ENCODE measurements at places on chromosomes 5 and 9.

DNA sequence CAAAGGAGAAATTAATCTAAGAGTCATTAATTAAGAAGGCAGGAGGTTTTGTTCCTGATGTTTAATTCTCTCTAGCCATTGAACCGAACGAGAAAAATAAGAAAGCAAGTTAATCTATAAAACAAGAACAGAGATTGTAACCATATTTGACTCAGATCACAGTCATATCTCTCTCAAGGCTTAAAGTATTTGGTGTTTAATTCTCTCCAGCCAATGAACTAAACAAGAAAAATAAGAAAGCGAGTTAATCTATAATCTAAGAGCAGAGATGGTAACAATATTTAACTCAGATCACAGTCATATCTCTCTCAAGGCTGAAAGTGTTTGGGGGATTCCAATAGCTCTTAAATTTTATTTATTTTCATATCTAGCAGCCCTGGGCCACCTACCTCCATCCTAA, 74.4 kb upstream of the SHISAL2B start:
- DNase-seq: no peak

- DNase-seq: no peak
These were observed 48.2 kb upstream of the SARDH start for GRCh38 chr9:133786371-133786753.

DNA sequence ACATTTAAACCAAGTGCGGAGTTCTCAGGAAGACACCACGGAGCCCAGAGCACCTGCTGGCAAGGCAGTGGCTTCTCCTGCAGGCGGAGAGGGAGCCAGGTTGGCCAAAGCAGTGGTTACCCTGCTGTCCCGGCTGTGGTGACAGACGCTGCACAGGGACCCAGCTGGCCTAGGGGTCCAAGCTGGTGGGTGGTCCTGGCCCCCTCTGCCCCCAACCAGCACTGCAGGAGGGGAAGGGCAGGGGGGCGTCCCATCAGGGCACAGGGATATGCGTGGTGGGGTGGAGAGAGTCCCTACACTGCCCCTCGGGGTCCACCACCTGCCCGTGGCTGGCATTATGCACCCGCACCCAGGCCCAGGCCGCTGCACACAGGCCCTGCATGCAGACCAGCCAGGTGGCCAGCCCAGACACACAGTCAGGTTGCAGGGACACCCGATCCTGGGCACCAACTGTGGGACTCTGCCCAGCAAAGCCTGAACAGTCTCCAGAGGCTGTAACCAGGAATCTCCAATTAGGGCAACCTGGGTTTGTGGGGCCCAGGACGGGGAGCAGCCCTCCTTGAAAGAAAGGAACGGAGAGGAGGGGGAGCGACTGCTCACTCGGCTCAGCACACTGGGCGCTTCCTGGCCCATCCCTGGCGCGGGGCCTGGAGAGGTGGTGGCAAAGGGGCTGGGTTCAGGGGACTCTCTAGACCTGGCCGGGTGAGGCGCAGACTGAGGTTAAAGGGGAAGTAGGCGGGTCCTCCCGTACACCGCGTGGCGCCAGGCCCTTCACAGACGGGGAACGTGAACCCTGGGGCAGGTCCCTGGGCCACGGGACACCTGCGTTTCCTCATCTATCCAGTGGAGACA, 46.3 kb downstream of the NACC2 start:
- no peak for DNase-seq

GRCh38 chr5:40397091-40397490, 282.6 kb upstream of the PTGER4 start:
- DNase-seq: no peak

DNA sequence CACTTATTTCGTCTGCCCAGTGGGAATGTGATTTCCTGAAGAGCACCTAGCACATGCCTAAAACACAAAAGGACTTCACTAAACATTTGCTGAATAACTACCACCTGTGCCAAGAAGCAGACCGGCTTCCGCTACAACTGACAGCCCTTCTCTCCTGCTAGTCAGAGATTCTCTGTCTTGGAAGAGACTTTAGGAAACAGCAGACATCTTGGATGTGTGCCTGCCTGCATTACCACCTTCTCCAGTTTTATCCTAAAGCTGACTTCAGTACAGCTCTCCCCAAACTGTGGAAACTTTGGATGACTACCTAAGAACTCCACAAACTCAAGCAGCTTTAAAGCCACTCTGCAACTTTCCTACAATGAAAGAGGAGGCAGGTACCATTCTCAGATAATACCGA, 116.5 kb upstream of the MAN2A1 start:
- no peak for DNase-seq

GRCh38 chr5:53355316-53355715, 125.1 kb upstream of the FST start:
- no peak for DNase-seq

- peak; percentile 71 for DNase-seq
These were observed at the start of gene PRR7 for GRCh38 chr5:177446200-177447065. TSS of gene PRR7 (plus strand) at chr5:177446814. CDS start at chr5:177455068, 8,254 bp downstream.

GRCh38 chr9:119224431-119224830, 144.8 kb downstream of the BRINP1 start:
- DNase-seq: no peak

GRCh38 chr9:98837516-98837915, 30.0 kb downstream of the GALNT12 start:
- DNase-seq: no peak

DNA sequence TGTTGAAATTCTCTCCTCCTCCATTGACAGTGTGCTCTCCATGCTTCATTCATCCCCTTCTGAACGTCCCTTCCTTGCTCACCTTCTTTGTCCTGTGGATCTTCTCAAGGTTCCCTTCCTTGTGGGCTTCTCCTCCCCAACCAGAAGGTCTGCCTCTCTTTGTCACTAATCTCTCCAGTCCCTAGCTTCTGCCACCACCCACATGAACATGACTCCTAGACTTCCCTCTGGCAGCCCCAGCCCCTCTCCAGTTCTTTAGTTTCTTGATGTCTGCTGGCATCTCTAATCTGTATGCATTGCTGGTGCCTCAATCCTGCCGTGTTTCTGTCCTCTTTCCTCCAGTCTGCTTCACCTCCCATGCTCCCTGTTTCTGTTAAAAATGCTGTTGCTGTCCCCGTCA, 79.3 kb downstream of the ARHGAP26 start:
- no peak for DNase-seq

GRCh38 chr9:105503881-105504280, 54.0 kb upstream of the FKTN start:
- DNase-seq: no peak

DNA sequence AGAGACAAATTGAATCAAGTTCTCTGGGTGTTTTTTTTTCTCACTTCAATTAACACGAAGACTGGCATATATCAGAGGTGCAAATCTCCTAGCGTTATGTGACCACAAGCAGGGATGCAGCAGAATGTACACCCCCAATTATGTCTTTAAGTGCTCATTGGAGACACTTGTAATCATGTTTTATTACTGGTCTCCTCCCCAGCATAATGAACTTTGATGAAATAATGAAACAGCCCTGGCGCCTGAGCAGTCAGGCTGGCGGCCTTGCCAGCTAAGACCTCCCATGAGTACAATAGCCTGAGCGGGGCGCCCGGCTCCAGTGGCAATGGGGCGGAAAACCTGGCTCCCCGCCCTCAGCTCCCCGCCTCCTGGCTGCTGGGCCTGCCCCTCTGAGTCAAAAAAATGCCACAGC, 209.4 kb upstream of the MSX2 start:
- DNase-seq: no peak

DNA sequence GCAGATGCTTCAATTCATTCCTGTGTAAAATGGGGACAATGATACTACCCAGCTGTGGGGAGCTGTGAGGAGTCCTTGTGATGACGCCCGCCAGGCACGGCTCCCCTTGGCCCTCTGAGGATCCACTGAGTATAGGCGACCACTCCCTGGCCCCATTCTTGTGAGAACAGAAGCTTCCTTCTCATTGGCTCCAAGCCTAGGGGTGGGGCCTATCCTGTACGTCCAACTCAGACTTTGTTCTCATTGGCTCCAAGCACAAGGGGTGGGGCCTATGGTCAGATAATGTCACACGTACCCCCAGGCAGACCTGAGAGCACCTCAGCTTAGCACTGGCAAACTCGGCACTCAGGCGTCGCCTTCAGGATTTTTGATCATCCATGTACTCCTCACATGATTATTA, 232.9 kb upstream of the MVB12B start:
- DNase-seq: no peak

GRCh38 chr9:79621916-79622575, 50.3 kb downstream of the TLE4 start:
- DNase-seq: no peak

GRCh38 chr9:120909904-120910303, 16.7 kb downstream of the TRAF1 start:
- DNase-seq: peak; percentile 62

GRCh38 chr5:54295651-54296276, 14.6 kb downstream of the ARL15 start:
- DNase-seq: no peak

GRCh38 chr5:74953937-74954720, 87.9 kb upstream of the FAM169A start:
- DNase-seq: no peak

GRCh38 chr5:132335402-132335801, 34.1 kb upstream of the SLC22A5 start:
- no peak for DNase-seq

- DNase-seq: no peak
These were observed 46.8 kb upstream of the NOTCH1 start for GRCh38 chr9:136592666-136593065.

GRCh38 chr5:103108086-103108485, 11.9 kb downstream of the GIN1 start:
- DNase-seq: no peak

- DNase-seq: no peak
These were observed 41.3 kb downstream of the ZNF474 start for GRCh38 chr5:122170620-122171019.

- no peak for DNase-seq
These were observed 34.1 kb upstream of the PLPP1 start for GRCh38 chr5:55568654-55569512.

DNA sequence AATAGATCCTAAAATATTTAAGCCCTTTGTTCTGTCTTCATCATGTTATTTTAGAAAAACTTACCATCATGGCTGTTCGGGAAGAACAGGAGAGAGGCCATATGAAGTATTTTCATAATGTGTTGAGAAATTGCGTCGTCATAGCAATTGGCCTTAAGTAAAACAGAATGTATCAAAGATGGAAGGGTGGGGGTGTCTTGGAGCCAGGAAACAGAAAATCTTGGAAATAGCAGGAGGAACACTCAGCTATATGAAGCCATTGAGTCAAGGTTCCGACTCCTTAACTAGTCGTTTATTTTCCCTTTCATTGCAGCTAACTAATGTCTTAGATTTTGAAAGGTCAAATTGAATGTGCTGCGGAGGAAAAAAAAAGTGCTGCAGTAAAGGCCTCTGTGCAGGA, 1.3 kb downstream of the SPTAN1 start:
- no peak for DNase-seq

GRCh38 chr9:124869466-124869985, 7.6 kb downstream of the ARPC5L start:
- DNase-seq: no peak

DNA sequence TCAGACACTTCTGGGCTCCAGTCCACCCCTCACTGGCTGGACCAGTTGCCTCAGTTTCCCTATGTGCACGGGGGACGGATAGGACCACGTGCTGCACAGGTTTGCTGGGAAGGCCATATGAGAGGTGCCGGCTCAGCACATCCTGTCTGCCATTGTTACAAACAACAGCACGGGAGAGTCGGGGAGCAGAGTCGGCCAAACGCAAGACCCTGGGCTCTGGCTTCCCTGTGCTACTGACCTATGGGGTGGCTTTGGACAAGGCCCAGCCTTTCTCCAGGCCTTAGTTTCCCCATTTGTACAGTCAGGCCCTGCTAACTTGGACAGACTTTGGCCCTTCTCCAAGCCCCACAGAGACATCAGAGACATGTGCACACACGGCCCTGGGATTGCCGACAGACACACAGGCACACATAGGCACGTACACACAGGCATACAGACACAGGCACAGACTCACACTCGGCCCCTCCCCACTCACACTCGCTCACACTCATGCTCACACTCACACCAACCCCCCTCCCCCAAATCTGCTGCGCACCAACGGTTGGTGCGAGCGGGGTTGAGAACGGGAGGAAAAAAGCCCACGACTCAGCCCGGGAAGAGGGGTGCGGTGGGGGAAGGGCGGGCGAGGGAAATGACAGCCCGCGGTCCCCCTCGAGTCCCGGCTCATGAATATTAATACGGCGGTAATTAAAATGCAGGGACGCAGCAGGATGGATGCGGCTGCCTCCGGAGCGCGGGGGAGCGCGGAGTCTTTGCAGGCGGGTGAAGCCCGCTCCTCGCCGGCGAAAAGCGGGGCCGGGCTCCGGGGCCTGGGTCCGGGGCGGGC, 133.0 kb downstream of the C9orf50 start:
- DNase-seq: peak; percentile 48

DNA sequence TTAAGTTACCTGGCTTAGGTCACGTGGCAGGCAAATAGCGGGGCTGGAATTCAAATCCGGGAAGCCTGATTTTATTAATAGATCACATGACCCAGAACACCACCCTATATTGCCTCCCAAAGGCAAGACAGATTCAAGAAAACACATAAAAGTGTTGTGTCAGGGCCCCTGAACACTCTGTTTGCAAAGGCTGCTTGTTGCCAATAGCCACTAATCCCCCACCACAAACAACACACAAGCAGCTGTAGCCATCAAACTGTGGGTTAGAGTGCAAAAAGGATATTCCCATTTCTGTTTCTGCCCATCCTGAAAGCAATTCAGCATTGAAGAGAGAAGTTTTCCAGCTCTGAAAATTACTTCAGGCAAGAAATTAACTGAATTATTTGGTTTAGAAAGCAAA, 358.9 kb upstream of the RFX3 start:
- no peak for DNase-seq

- no peak for DNase-seq
These were observed 564.7 kb downstream of the PDE4D start for GRCh38 chr5:59328709-59329296.

DNA sequence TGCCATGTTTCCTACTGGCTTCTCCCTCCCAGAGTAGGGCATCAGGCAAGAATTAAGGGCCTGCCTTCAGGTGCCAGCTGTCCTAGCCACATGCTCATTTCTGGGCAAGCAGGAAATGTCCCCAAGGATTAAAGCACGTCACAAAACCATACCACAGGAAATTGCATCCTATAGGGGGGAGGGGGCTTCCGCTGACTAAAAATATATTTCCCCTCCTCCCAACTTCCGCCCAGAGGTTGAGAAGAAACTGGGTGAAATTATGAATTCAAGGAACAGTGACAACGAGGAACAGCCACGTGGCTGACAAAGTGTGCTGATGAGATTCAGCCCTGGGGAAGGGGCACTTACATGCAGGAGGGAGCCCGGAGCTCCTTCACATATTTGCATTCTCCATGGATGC, 4.1 kb downstream of the HBEGF start:
- peak; percentile 26 for DNase-seq

- DNase-seq: no peak
These were observed 189.2 kb upstream of the NR3C1 start for GRCh38 chr5:143592648-143593047.

GRCh38 chr5:150611026-150611425, 29.4 kb upstream of the SYNPO start:
- DNase-seq: no peak

- no peak for DNase-seq
These were observed 255.2 kb downstream of the PDZD2 start for GRCh38 chr5:31894141-31894540.

- no peak for DNase-seq
These were observed 46.2 kb downstream of the NTNG2 start for GRCh38 chr9:132207839-132208615.

GRCh38 chr5:174272671-174273070, 227.2 kb downstream of the NSG2 start:
- no peak for DNase-seq
